ENCODE measurements at places on chromosomes 3 and 15. TPM values are rescaled to one million over a fixed set of nuclear protein-coding genes. Genes with fewer than 3 reads are reported as not detected.
A peak's percentile ranks its signal among the peaks of the same experiment; 100 is the strongest.

The AHSG gene
- not detected for total RNA-seq

The SLC28A1 gene
- total RNA-seq = not detected

DNA sequence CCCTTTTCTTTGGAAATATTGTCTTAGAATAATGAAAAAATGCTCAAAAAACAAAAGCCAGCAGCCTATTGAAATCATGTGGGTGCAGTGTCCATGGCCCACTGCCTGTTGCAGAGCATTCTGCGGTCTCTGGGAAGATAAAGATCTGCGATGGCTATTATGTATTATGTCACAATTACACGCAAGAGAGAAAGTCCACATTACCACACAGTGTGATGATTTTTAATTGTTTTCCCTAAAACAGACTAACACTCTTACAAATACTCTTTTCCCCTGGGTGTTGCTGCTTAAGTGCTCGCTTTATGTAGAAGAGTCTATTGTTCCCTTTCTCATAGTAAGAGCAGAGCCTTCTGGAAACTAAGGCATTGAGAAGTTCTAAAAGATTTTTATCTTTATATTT lies 32.2 kb downstream of the SSR3 start:
- DNase-seq = no peak

DNA sequence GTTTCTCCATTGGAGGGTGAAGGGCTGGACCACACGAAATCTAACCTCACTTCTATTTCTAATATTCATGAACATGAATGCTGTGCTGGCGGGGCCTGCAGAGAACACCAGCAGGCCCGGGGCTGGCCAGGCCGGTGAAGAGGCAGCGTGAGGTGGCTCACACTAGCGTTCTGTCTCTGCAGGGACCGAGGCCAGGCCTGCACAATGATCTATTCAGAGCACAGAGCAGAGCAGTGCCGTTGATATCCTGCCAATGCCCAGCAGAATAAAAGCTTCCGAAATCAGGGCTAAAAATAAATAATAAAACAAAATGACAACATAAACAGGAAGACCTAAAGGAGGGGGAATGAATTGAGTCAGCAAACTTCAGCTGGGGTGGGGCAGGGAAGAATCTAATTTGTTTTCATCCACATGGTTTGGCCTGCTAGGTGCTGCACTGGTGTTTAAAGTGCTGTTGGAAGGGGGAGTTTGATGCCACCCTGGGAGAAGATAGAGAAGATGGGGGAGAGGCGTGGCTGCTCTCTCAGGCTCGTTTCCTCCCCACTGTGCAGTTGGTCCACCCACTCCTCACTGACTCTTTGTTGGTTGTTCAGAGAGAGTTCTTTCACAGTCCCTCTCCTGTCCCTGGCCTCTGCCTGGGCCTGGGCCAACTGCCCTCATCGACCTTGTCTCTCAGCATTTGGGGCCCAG lies 837.1 kb downstream of the AGBL1 start:
- DNase-seq = peak; percentile 93

GRCh38 chr15:101407439-101407838 lies 82.1 kb downstream of the PCSK6 start:
- DNase-seq = no peak

GRCh38 chr15:70563561-70564095 lies 199.7 kb downstream of the UACA start:
- DNase-seq = no peak

Measured in dorsolateral prefrontal cortex (tissue), 122 donors.